ENCODE measurements at places on chromosomes 5 and 9.

DNA sequence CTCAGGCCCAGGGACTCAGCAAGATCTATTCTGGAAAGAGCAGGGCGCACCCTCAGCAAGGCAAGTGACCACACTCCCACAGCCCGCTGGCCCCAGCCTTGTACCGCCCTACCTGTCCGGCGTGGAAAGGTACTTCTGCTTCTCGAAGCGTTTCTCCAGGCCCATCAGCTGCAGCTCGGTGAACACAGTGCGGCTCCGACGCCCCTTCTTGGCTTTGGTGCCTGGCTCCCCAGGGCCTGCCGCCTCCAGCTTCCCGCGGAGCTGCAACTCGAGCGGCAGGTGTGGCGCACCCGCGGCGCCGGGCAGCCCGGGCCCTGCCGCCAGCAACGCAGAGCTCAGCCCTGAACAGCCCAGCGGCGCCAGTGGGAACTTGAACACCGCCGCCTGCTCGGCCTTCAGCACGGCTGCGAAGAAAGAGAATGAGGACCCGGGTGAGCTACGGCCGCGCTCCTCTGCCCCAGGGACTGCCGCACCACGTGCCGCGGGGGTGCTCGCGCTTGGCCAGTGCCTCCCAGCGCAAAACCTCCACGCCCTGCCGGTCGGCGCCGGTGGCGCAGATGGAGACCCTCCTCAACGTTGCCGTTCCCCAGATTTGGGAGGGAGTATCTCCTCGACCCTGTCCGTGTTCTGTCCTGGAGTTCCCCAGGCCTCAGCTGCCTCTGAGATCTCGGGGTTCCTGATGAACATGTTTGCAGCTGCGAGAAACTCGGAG is 2.2 kb downstream of the BARX1 start:
- DNase-seq: no peak

- no peak for DNase-seq
These were observed 17.5 kb downstream of the SPOCK1 start for GRCh38 chr5:137481596-137481995.

GRCh38 chr5:121681229-121681855 is 170.3 kb upstream of the FTMT start:
- no peak for DNase-seq

GRCh38 chr5:40442346-40442745 is 237.4 kb upstream of the PTGER4 start:
- no peak for DNase-seq

- no peak for DNase-seq
These were observed 6.4 kb downstream of the PHF24 start for GRCh38 chr9:34964458-34964857.
